Stimulated activated effector memory CD8-positive, alpha-beta T cell treated with anti-CD3 and anti-CD28 coated beads, Interleukin-12 subunit alpha, Interleukin-12 subunit beta, amount 100 ng/mL, for 72 hours (primary cell): ENCODE measurements at places on chromosomes 4 and X.
A peak's percentile ranks its signal among the peaks of the same experiment; 100 is the strongest.

DNA sequence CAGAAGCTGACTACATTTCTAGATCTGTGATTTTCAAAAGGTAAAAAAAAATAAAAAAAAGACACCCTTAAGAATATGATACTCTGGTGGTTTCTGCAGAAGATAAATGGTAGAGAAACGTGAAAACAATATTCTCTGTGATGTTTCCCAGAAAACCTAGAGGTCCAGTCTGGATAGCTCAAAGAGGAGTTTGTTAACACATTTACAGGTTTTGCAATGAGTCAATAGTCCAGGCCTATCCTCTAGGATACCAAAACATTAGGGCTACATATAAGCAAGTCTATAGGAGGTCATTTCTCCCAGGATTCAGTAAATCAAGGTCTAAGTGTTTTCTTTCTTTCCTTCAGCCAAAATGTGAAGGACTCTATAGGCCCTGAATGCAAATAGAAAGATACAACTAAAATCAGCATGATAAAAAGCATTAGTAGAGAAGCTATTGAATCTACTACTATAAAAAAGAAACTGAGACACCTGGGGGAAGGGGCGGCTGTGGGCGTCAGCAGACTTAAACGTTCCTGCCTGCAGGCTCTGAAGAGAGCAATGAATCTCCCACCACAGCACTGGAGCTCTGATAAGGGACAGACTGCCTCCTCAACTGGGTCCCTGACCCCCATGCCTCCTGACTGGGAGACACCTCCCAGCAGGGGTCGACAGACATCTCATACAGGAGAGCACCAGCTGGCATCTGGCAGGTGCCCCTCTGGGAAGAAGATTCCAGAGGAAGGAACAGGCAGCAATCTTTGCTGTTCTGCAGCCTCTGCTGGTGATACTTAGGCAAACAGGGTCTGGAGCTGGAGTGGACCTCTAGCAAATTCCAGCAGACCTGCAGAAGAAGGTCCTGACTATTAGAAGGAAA lies 33.7 kb upstream of the SPP1 start:
- DNase-seq, result no peak

- DNase-seq, result no peak
Measured at GRCh38 chr4:63663870-63664269, 745.4 kb downstream of the TECRL start.

DNA sequence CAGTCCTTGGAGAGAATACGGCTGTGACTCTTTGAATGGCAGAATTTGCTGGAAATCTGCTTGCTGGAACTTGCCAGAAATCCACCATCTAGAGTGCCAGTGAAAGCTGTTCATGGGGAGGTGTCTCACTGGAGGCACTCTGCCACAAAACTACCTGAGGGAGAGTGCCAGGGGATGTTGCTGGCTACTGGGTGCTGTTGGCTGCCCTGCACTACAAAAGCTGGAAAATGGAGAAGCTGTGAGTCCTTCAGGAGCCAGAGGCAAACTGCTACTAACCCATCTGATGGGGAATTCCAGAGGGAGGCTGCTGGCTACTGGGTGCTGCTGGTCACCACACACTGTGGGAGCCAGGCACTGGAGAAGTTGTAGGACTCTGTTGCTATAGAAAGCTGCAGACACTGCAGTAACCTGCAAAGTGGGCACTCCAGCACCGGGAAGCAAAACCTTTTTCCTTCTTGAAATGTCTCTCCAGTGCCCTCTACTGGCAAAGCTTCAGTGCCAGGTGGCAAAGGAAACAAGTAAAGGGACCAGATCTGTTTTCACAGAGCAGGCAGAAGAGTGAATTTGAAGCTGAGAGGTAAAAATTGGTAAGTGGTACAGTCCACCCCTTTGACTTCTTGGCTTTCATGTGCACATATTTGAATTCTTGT lies 47.8 kb upstream of the HSD17B10 start:
- peak; percentile 63 for DNase-seq

- DNase-seq, result no peak
Measured at GRCh38 chr4:109877400-109877799, 29.5 kb downstream of the LRIT3 start.

- DNase-seq, result no peak
Measured at GRCh38 chr4:33072298-33073089, 2352.3 kb downstream of the PCDH7 start.

GRCh38 chr4:98560321-98560720 lies 98.1 kb downstream of the TSPAN5 start:
- DNase-seq, result no peak

DNA sequence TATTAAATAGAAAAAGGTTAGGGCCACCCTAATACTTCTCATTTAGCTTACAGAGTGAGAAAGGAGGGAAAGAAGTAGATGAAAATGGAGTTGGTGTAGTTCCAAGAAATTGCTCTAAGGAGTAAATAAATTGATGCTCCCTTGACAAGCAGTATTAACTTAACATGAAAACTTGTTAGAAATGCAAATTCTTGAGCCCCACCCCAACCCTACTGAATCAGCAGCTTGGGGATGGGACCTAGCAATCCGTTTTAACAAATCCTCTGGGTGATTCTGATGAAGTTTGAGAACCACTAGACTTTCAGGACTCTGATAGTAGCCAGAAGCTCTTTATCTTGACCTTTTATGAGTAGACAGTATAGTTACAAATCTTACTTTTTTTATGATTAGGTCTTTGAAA lies 74.8 kb downstream of the STIM2 start:
- no peak for DNase-seq

GRCh38 chr4:106450249-106450648 lies 81.7 kb upstream of the GIMD1 start:
- no peak for DNase-seq

DNA sequence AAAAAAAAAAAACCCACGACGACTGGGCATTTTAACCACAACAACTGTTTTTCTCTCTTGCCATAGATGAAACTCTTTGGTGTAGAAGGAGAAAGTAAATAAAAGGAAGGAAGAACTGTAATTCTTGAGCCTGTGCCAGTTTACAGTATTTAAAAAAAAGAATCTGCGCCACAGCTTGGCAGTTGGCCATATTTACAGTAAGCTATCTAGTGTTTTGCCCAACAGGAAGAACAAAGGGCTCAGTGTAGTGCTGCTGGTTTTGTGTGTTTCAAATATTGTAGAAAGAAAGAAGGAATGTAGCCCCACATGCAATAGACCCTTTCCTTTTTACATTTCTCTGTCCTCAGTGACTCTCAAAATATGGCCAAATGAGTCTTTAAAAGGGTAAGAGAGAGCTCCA lies 66.1 kb downstream of the NR3C2 start:
- no peak for DNase-seq

GRCh38 chrX:18676470-18676869 lies 4.6 kb upstream of the RS1 start:
- DNase-seq, result no peak

GRCh38 chrX:152819732-152820131 lies 10.8 kb downstream of the CETN2 start:
- no peak for DNase-seq

DNA sequence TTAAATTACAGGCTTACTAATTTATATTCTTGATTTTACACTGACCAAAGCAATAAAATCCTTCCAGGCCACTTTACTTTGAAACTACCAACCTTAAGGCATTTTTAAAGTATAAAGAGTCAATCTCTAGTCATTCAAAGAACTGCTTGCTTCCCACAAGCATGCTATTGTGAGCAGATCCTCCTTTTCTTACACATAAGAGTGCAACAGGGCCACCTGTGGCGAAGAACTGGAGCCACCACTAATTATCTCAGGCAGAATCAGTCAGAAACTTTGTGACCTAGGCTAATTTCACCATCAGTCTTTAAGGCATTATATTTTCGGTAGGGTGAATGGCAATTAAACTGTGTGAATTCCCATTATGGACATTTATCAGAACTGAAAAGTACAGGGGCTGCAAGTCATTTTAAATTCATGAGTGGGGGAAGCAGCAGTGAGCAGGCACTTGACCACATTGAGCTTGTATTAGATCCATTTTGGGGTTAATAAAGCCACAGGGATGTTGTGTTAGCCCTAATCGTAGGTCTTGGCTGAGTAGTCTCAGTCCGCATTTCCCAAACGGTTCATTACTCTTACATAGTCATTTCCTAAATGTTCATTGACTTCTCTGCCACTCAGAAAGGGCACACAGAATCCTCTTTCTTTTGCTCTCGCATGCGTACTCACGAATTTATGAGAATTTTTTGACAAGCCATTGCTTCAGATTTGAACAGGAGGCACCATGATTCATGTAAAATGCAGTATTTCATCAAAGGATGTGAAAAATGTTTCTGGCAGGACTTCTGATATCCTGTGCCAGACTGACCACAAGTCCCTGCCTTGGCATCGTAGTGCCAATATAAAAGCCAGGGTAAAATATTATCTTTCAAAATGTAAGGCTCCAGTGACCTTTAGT lies 39.8 kb downstream of the NPY2R start:
- DNase-seq, result no peak

DNA sequence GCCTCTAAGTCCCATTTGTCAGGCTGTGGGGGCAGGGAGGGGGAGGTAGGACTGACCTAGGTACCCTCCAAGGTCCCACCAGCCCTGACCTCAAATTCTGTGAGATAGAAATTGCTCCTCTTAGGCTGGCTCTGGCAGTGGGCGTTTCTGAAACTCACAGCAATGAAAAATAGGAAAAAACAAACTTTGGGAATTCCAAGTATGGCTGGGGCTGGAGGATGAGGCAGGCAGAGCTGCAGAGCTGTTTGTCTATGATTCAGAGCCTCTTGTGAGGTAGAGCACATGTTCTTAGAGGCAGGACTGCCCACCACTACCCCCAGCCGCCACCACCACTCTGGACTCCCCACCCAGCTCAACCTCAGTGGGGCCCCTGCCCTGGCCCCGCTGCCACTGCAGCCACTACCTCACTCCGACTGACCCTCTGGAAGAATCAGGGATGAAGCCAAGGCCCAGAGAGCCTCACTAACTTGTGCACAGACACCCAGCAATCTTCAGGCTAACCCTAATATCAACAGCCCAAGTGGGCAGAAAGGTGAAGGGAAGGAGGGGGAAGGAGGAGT lies 98.2 kb downstream of the PJA1 start:
- DNase-seq, result no peak

DNA sequence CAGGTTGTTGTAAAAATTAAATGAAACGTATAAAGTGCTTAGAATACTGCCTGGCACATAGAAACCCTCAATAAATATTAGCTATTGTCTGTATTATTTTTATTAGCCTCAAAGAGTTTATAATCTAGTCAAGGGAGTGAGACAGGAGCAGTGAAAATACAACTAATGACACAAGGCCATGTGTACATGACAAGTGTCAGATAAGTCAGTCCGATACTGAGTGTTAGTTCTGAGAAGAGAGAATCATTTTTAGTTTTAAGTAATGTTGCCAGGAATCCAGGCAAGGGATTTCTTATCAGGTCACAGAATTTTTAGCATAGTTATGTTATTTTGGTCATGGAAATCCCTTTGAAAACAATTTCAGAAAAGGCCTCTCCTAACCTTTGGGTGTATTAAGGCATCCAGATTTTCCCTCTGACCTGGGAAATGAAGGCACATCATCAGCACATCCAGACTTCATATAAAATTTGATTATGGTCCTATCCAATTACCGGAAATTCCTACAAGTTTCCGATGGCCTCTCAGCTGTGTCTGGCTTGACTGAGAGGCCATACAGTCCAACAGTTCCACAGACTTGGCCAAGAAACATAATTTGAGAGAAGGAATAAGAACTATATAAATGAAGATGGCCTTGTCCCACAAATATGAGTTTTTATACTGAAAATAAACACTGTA lies 35.7 kb downstream of the PPARGC1A start:
- no peak for DNase-seq

- no peak for DNase-seq
Measured at GRCh38 chr4:125140966-125141495, 173.7 kb upstream of the FAT4 start.

DNA sequence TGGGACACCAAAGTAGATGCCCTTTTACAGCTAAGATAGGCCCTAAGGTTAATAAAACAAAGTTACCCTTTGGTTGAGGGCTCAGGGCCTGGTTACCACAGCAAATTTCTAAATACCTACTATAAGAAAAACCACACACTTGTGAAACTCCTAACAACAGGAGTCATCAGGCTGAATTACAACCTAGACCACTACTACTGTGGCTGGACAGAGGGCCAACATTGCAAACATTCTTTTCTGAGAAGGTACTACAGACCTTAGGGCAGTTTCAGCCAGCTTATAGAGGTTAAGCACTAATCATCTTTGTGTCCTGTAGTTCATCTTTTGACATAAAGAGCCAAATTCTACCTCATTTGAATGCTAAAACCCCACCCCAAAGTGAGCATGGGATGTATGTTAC lies 504.0 kb downstream of the RAPGEF2 start:
- no peak for DNase-seq

GRCh38 chr4:128310266-128310697 lies 22.7 kb upstream of the PGRMC2 start:
- no peak for DNase-seq

DNA sequence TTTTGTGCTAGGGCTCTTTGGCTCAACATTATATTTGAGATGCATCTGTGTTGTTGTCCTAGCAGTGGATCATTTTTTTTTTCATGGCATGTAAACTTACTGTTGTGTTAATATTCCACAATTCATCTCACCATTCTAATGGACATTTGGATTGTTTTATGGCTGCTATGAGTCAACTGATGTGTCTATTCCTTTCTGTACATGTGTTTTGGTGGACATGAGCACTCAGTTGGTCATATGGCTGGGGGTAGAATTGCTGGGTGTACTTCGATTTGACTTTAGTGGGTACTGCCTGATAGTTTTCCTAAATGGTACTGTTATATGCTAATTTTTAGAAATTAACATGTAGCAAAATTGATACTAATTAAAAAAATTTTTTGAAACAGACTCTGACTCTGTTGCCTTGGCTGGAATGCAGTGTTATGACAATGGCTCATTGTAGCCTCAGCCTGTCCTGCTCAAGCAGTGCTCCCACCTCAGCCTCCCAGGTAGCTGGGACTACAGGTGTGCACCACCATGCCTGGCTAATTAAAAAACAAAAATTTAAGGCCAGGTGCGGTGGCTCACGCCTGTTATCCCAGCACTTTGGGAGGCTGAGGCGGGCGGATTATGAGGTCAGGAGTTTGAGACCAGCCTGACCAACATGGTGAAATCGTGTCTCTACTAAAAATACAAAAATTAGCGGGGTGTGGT lies 9.0 kb downstream of the FAM193A start:
- DNase-seq, result no peak

- DNase-seq, result no peak
Measured at GRCh38 chrX:39398963-39399261, 597.7 kb downstream of the MID1IP1 start.

- DNase-seq, result no peak
Measured at GRCh38 chr4:37607018-37607417, 79.2 kb downstream of the RELL1 start.

DNA sequence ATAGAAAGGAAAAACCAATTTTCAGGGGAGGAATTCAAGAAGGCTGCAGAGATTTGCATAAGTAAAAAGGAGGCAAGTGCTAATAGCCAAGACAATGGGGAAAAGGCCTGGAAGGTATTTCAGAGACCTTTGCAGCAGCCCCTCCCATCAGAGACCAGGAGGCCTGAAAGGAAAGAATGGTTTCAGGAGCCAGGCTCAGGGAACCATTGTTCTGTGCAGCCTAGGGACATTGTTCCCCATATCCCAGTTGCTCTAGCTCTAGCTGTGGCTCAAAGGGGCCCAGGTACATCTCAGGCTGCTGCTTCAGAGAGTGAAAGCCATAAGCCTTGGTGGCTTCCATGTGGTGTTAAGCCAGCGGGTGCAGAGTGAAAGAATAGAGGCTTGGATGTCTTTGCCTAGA lies 24.0 kb downstream of the NAP1L3 start:
- DNase-seq, result no peak
